ENCODE measurements at places on chromosomes 12 and 14.
A peak's percentile ranks its signal among the peaks of the same experiment; 100 is the strongest.

DNA sequence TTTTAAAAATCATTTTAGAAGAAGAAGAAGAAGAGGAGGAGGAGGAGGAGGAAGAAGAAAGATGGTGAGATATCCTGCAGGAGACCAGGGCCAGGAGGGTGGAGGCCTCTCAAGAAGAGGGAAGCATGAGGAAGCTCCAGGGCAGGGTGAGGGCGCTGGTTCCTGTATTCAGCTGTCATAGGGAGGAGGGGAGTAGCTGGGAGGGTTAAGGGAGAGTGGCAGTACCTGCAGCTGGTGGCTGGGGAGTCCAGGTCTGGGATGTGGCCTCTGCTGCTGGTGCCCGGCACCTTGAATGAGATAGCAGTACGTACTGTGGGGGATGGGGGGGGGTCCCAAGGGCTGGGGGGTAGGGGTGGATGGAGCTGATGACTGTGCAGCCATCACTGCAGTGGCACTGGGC is 9.8 kb downstream of the RBP5 start:
- no peak for DNase-seq

GRCh38 chr14:24279301-24280186 is 8.1 kb upstream of the RABGGTA start:
- DNase-seq: no peak

GRCh38 chr12:8031872-8032241 is 659 bp upstream of the FOXJ2 start:
- no peak for DNase-seq

GRCh38 chr12:1605129-1606020 is 11.0 kb upstream of the FBXL14 start:
- no peak for DNase-seq

DNA sequence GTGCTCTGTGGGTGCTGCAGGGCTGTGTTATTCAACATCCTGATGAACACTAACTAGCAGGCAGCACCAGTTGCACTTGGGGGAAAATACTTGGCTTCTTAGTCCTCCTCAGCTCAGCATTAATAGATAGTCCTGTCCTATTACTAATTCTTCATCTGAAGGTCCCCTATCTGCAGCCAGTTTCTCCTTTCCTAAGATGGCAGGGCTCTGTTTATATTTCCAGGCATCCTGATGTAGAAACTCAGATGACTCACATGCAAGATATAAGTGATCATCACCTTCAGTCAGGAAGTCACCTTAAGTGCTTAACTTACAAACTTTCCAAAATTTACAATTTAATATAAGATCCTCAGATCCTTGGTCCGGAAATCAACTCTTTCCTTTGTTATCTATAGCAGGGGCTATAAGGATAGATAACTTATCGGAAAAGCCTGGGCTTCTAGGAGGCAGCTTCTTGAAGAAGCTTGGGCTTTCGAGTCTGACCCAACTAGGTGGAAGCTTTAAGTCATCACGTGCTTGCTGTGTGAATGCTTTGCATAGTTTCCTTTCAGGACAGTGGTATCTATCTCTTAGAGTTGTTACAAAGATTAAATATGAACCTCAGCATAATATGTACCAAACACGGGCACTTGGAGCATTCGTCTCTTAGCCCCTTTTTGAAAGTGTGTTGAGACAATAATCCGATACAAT is 181.0 kb upstream of the GRIP1 start:
- no peak for DNase-seq

DNA sequence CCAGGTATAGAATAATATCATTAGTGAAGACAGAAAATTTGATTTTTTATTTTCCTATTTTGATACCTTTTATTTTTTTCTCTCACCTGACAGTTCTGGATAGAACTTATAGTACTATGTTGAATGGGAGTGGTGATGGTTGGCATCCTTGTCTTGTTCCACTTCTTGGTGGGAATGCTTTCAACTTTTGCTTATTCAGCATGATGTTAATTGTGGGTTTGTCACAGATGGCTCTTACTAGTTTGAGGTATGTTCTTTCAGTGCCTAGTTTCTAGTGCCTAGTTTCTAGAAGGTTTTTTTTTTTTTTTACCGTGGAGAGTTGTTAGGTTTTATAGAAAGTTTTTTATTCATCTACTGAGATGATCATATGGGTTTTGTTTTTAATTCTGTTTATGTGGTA is 516.3 kb upstream of the NOVA1 start:
- no peak for DNase-seq

DNA sequence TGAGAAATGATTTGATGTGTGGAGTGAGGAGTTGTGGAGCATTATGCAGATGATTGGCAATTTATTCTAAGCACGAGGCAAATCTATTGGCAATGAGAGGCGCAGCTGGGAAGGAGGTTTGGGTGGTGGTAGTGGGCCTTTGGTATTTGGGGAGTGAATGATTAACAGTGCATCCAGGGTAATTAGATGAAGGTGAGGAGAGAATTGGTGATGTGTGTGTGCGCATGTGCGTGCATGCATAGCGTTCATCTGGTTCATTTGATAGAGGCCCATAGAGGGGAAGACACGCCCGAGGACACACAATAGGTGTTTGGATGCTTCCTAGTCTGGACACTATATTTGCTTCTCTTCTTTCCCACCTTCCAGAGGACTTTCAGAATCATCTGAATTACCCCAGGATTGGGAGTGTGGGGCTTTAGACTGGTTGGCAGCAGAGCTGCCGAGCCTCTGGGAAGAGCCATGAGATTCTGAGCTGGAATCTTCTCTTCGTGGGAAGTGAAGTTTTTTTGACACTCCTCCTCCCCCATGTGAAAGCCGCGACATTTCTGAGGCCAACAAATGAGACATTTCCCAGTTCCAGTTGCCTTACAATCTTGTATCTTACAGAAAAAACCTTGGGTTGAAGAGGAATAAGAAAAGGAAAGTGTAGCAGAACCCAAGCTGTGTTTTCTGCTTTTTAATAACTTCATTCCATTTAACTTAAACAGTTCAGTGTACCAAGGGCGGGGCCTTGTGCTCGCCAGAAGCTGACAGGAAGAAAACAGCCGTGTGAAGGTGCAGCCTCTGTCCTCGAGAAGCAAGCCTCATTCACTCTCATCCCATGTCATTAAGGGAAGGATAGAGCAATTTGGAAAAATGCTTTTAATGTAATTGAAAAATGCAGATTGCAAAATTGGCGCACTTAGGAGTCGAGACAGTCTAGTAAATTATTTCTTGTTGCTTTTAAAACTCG is 65.2 kb downstream of the SLC25A47 start:
- no peak for DNase-seq

- DNase-seq: no peak
These were observed 1.3 kb downstream of the SENP1 start for GRCh38 chr12:48104531-48104930.

DNA sequence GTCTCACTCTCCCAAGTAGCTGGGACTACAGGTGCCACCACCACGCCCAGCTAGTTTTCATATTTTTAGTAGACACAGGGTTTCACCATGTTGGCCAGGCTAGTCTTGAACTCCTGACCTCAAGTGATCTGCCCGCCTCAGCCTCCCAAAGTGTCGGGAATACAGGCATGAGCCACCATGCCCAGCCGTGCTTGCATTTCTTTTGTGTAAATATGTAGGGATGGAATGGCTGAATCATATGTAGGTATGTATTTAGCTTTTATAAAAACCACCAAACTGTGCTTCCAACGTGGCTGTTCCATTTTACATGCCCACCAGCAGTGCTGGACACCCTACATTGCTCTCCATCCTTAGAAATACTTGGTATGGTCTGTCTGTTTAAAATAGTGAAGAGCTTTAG is 32.8 kb upstream of the CLMN start:
- DNase-seq: no peak

DNA sequence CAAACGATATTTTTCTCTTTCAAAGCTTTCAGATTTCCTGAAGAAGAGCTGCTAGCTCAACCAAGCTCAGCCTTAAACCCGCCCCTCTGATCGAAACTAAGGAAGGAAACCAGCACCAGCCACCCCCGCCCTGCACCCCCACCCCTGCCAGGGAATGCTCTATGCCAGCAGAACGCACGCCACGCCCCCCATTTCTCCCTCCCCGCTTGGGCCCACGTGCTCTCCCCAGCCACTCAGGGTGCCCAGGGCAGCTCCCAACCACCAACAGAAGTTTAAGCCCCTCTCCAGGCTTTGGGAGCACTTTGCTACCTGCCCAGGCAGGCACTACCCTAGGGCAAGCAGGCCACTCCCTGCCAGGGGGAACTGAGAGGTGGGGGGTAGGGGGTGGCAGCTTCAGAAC is 18.8 kb upstream of the KRT78 start:
- no peak for DNase-seq

- no peak for DNase-seq
These were observed 41.6 kb downstream of the RNF34 start for GRCh38 chr12:121441555-121441954.

GRCh38 chr14:20719777-20720176 is 25.9 kb upstream of the EDDM3A start:
- DNase-seq: no peak

GRCh38 chr14:89373185-89373584 is 43.8 kb downstream of the FOXN3 start:
- no peak for DNase-seq

- DNase-seq: no peak
These were observed 409.0 kb downstream of the TMEM121 start for GRCh38 chr14:105935384-105935783.

DNA sequence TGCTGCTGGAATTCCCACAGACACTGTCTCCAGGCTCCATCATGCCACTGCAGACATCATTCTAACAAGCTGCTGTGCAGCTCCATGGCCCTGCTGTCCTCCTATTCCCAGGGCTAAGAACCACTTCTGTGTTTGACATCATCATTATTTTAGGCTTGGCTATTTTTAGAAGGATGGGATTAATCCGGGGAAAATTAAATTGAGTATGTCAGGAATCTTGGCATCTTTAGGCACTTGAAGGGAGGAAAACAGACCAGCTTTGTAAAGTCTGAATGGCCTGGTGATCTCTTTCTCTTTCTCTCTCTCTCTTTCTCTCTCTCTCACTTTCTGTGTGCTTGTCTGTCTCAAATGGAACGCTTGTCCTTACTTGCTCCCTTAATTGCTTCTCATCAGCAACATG is 568.3 kb upstream of the FLRT2 start:
- no peak for DNase-seq

GRCh38 chr12:67155863-67156262 is 113.3 kb upstream of the CAND1 start:
- no peak for DNase-seq

GRCh38 chr14:45902241-45902640 is 649.2 kb upstream of the MIS18BP1 start:
- DNase-seq: no peak

DNA sequence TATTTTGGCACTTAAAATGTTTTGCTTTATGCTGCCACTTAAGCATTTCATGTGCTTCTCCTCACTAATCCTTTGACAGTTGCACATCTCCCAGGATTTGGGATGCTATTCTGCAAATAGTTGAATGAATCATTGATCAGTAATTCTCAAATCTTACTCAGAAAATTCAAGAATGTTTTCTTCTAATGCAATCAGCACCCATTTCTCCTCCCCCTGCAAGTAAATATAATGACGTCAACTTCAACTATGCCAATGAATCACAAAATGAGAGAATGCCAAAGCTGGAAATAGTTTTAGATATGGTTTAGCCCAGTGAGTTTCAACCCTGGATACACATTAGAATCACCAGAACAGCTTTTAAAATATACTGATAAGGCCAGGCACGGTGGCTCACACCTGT is 2.1 kb upstream of the BLOC1S1 start:
- DNase-seq: no peak

DNA sequence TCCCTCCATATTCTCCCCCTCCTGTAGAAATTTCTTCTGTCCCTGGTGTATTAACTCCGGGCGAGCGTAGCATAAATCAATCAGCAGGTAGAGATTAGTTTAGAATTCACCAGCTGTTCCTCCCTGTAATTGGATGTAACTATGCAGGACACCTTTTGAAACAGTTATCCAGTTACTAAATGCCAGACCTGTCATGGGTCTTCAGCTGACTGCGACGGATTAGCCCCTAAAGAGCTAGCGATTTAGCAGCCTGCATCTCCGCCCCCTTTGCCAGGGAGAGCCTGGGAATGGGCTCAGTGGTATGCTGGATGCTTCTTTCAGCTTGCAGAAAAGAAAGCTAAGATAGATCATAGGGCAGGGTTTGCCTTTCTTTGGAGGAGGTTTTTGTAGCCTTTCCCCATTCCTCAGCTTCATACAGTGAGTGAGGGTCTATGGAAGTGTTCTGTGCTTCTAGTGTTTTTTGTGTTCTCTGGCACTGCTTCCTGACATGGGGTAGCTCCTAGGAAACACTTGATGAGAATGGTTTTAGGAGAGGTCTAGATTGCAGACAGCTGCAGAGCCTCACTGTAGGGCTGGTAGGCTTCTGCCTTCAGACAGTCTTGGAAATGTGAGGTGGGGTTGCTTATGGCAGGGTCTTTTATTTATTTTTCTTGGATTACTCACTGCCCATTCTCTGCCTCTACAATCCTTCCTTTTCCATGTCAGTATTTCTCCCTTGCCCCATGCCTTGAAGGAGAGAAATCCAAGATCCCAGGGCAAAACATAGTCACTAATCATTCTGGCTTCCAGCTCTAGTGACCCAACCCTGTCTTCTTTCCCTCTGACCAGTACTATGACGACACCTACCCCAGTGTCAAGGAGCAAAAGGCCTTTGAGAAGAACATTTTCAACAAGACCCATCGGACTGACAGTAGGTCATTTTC is 16.7 kb downstream of the COPZ1 start:
- no peak for DNase-seq

GRCh38 chr14:104556256-104557021 is 23.1 kb upstream of the C14orf180 start:
- no peak for DNase-seq

DNA sequence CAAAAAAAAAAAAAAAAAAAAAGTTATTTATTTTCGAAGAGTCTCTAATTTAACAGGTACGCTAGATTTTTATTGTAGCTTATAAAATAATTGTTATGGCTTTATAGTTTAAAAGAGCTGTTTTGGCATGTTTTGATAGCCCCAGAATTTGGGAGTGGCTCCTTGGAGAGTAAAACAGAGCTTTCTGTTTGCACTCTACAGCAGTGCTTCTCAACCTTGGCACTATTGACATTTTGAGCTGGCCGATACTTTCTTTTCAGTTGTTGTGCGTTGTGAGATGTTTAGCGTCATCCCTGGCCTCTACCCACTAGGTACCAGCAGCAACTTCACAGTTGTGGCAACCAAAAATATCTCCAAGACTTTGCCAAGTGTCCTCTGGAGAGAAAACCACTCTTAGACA is 30.6 kb downstream of the PLBD1 start:
- no peak for DNase-seq

- DNase-seq: no peak
These were observed 325.5 kb upstream of the RTL1 start for GRCh38 chr14:101228949-101229541.

DNA sequence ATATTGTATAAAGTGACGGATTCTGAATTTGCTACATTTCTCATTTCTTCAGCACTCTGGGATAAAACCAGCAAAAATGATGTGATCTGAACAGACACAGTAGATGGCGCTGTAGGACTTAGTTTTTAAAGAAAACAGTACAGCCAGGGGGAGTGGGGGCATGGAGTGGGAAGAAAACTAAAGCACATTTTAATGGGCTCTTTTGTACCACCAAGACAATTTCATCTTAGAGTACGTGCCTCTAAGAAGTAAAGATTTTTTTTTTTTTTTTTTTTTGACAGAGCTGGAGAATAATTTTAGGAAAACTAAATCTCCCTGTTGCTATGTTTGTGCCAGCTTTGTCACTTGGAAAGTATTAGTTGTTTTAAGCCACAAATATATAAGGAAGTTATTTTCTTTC is 124.4 kb downstream of the RAD51B start:
- peak; percentile 0 for DNase-seq
